ENCODE measurements at places on chromosomes 5 and 9.
A peak's percentile ranks its signal among the peaks of the same experiment; 100 is the strongest.

GRCh38 chr5:150492621-150493020 lies 15.3 kb upstream of the NDST1 start:
- no peak for DNase-seq

GRCh38 chr5:17190242-17190778 lies 27.1 kb upstream of the BASP1 start:
- no peak for DNase-seq

DNA sequence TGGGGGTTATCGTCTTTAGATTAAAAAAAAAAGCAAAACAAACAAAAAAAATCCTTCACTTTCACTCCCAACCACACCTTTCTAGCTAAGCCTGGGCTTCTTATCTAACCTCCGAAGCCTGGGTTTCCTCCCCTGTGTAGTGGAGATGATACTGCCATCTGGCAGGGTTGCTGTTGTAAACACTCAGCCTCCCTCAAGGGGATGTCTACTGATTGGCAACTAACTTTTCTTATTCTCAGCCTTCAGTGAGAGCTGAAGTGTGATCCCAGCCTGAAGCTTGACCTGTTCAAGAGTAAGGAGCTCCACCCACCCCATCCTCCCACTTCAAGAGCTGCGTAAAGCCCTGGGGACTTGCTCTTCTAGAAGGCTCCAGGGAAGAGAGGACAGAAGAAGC lies 21.5 kb upstream of the WWC1 start:
- DNase-seq, result no peak

DNA sequence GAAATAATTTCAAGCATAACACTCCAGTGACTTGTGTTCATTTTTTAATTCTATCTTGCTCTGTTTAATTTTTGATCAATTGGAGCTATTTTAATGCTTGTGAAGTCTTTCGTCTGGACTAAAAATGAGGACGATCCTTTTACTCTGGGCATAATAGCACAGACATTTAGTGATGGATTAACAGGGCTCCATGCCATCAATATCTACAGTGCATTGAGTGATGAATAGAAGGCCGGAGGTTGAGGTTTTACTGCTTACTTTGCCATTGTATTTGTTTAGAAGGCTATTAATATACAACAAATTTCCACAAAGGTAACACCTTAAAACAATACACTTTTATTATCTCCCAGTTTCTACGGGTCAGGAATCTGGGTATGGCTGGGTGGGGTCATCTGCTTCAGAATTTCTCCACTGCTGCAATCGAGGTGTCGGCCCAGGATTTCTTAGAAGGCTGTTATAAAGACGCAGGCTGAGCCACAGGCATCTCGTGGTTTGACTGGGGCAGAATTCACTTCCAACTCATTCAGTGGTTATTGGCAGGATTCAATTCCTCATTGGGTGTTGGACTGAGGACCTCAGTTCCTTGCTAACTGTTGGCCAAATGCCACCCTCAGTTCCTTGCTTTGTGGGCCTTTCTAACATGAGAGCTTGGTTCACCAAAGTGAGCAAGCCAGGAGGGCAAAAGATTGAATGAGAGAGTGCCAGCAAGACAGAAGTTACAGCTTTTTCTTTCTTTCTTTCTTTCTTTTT lies 265.4 kb upstream of the VLDLR start:
- DNase-seq, result no peak

GRCh38 chr9:129111528-129112151 lies 425 bp downstream of the PTPA start:
- DNase-seq, result peak; percentile 7

DNA sequence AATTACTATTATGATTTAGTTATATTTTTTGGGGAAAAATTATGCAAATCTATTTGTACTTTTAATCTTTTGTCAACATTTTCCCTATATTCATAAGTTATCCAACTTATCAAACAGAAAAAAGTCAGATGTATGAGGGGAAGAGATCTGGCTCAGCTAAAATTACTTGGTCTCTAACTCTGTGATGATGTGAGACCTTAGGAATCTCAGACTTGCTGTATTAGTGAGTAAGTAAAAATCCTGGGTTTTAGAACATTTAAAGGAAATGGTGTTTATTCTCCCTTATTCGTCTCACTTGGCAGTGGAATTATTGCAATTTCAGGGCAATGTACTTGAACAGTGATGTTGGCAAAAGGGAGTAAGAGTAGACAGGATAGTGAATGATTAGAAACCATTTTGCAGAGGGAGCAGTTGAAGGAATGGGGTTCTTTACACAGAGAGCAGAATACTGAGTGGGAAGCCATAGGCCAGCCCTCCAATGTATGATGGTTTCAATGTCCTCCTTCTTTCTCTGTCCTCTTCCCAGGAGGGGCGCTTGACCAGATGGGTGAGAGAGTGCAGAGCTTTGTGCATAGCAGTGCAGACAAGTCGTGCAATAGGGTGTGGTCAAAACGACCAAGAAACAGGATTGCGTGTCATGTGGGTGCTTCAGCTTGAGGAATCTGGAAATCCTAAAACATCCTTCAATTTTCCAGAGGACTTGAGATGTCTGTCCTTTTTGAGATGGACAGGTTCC lies 91.7 kb downstream of the TENT4A start:
- DNase-seq, result no peak

DNA sequence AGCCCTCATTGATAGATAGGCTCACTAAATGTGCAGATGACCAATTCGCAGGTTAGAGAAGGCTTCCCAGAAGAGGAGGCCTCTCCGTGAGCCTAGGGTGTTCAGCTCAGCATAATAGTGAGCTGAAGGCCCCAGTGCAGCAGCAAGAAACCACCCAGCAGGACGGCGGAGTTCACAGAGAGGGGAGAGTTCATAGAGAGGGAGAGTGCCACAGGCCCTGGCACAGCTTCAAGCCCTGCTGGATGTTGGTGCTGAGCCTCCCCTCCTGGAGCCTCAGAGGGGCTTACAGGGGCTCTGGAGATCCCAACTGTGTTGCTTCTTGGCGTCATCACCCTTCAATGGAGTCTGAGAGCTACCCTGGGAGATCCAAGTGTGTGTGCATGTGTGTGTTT lies 2.1 kb downstream of the SLC22A5 start:
- no peak for DNase-seq

GRCh38 chr5:74392711-74393351 lies 247.7 kb downstream of the ENC1 start:
- DNase-seq, result no peak

DNA sequence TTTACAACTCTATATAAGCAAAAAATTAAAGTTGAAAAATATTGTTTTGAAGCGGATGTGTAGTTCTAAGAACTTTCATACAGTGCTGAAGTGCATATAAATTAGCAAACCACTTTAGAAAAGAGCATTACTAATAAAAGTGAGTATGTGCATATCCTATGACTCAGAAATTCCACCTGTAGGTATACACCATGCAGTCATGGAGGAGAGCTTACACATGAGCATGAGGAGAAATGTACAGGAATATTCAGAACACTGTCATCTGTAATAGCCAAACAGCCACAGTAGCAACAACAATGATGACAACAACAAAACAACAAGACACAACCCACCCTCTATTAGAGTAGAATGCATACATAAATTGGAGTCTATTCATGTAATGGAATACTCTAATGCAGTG lies 138.2 kb upstream of the ARRDC3 start:
- DNase-seq, result no peak

DNA sequence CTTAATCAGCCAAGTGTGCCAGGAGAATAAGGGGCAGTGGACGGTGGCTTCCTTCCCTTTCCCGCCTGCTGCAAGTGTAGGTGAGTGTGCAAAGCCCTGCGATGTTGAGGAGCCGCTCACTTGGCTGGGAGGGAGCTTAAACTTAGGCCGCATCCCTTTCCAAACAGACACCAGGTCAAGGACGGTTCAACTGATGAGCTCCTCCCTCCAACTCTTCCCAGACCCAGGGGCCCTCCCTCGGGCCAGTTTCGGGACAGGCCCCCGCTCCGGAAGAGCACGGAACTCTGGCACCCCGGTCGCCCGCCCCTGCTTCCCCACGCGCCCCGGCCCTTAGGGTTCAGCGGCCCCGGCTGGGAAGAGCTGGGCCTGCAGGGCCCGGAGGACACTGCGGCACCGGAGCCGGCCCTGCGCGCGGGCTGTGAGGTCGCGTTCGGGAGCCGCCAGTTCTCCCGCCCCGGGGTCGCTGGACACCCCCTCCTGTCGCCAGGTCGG lies 481 bp downstream of the MRPL36 start:
- no peak for DNase-seq

- DNase-seq, result no peak
Observed at GRCh38 chr9:132023419-132024180, 56.1 kb downstream of the MED27 start.

- no peak for DNase-seq
Observed at GRCh38 chr5:135461481-135462151, 9.5 kb upstream of the TIFAB start.

GRCh38 chr9:87573841-87574342 lies 76.2 kb downstream of the DAPK1 start:
- no peak for DNase-seq

All from stimulated activated CD8-positive, alpha-beta memory T cell treated with anti-CD3 and anti-CD28 coated beads, Interleukin-2, amount 100 ng/mL, for 48 hours (primary cell).